ENCODE measurements at places on chromosomes 2 and 18. TPM values are rescaled to one million over a fixed set of nuclear protein-coding genes. Genes with fewer than 3 reads are reported as not detected.

DNA sequence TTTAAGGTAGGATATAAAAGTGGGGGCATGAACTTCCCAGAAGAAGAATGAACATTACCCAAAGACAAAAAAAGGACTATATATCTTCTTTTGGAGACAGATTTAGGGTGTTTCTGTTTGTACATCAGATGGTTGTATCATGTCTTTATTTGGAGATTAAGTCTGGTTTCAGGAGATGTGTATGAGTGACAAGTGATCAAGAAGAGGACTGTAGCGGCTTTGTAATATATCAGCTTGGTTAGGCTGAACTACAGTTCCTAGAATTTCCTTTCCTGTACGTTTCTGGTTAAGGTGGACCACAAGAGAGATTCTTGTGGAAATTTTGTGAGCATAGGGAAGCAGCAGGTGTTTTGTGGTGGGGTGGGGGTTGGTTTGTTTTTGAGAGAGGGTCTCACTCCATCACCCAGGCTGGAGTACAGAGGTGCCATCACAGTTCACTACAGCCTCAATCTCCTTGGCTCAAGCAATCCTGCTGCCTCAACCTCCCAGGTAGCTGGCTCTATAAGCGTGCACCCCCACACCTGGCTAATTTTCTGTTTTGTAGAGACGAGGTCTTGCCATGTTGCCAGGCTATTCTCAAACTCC is 287.1 kb upstream of the MGAT5 start:
- no peak for DNase-seq
- H3K36me3 ChIP-seq: no peaks in the 10 kb centered on the region
- no peak overlapping the region for H3K4me3 ChIP-seq
- H3K27ac ChIP-seq: no peak overlapping the region
- no peaks in the 10 kb centered on the region for H3K4me1 ChIP-seq
- H3K27me3 ChIP-seq: no peaks in the 10 kb centered on the region

- no peak overlapping the region for H3K4me3 ChIP-seq
- no peaks in the 10 kb centered on the region for H3K4me1 ChIP-seq
- no peaks in the 10 kb centered on the region for H3K27me3 ChIP-seq
- H3K36me3 ChIP-seq: no peaks in the 10 kb centered on the region
- no peak overlapping the region for H3K27ac ChIP-seq
Observed at GRCh38 chr18:70333757-70334156, 44.9 kb downstream of the SOCS6 start.

Gene EGR4
- not detected for total RNA-seq

- peaks cover 1% of the 10 kb centered on the region for H3K4me1 ChIP-seq
- H3K27me3 ChIP-seq: no peaks in the 10 kb centered on the region
Observed at GRCh38 chr18:45111502-45111848, 430.8 kb downstream of the SETBP1 start.

DNA sequence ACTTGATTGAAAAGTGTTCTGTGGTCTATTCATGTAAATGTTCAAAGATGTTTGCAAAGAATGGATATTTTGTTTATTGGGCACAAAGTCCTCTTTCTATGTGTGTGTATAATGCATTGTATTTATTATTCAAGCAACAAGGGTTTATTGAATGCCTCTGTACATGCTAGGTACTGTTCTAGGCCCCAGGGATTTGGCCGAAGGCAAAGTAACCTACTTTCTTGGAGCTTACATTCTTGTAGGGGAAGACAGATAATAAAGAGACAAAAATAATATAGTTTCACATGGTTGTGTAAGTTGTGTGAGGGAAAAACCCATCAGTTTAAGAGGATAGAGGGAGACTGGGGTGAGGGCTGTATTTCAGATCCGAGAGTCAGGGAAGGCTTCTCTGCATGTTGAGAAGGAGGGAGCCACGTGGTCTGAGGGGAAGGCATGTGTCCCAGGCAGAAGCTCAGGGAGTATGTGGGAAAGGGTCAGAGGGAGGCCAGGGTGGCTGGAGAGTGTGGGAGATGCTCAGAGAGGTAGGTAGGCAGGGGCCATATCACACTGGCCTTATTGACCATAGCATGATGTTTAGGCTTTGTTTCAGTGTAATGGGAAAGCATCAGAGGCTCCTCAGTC is 40.4 kb upstream of the GPR155 start:
- H3K27ac ChIP-seq: no peak overlapping the region
- H3K4me3 ChIP-seq: no peak overlapping the region
- H3K36me3 ChIP-seq: no peaks in the 10 kb centered on the region
- no peaks in the 10 kb centered on the region for H3K4me1 ChIP-seq
- H3K27me3 ChIP-seq: no peaks in the 10 kb centered on the region

GRCh38 chr2:12816379-12817306 is 99.9 kb downstream of the TRIB2 start:
- DNase-seq: no peak
- no peak overlapping the region for H3K4me3 ChIP-seq
- H3K27me3 ChIP-seq: no peaks in the 10 kb centered on the region
- H3K36me3 ChIP-seq: no peaks in the 10 kb centered on the region
- H3K4me1 ChIP-seq: peaks cover 5% of the 10 kb centered on the region

GRCh38 chr18:56248610-56249235 is 389.7 kb downstream of the TXNL1 start:
- no peak for DNase-seq
- no peaks in the 10 kb centered on the region for H3K4me1 ChIP-seq
- no peak overlapping the region for H3K4me3 ChIP-seq
- H3K27me3 ChIP-seq: no peaks in the 10 kb centered on the region

GRCh38 chr2:29372185-29372584 is 257.0 kb downstream of the CLIP4 start:
- no peak for DNase-seq
- H3K27ac ChIP-seq: no peak overlapping the region
- no peaks in the 10 kb centered on the region for H3K27me3 ChIP-seq
- H3K4me3 ChIP-seq: no peak overlapping the region
- H3K4me1 ChIP-seq: no peaks in the 10 kb centered on the region
- H3K36me3 ChIP-seq: no peaks in the 10 kb centered on the region

- H3K27me3 ChIP-seq: no peaks in the 10 kb centered on the region
- no peak overlapping the region for H3K4me3 ChIP-seq
- no peaks in the 10 kb centered on the region for H3K36me3 ChIP-seq
Observed at GRCh38 chr2:136538489-136538888, 226.9 kb upstream of the THSD7B start.

- H3K27me3 ChIP-seq: no peaks in the 10 kb centered on the region
- no peak for DNase-seq
- peaks cover 4% of the 10 kb centered on the region for H3K4me1 ChIP-seq
- no peak overlapping the region for H3K4me3 ChIP-seq
- no peak overlapping the region for H3K27ac ChIP-seq
- no peaks in the 10 kb centered on the region for H3K36me3 ChIP-seq
Observed at GRCh38 chr18:9520666-9521065, 45.4 kb downstream of the RALBP1 start.

DNA sequence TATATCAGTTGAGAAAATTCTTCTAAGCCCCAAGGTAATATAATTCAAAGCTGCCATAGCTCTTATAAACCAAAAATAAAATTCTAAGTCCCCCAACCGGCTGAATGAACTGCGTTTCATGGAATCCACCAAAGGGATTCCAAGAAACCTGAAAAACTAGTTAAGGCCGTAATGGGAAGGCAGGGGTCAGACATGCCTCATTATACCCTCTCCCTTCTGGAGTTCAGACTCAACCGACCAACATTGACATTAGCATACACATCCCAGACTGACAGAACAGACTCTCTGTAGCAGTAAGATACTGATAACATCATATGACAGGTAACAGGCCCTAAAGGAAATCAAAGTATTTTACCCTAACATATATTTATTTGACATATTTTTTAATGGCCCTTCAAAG is 31.4 kb upstream of the PHLPP1 start:
- H3K36me3 ChIP-seq: no peaks in the 10 kb centered on the region
- no peak overlapping the region for H3K27ac ChIP-seq
- no peaks in the 10 kb centered on the region for H3K4me1 ChIP-seq
- no peaks in the 10 kb centered on the region for H3K27me3 ChIP-seq
- no peak overlapping the region for H3K4me3 ChIP-seq

DNA sequence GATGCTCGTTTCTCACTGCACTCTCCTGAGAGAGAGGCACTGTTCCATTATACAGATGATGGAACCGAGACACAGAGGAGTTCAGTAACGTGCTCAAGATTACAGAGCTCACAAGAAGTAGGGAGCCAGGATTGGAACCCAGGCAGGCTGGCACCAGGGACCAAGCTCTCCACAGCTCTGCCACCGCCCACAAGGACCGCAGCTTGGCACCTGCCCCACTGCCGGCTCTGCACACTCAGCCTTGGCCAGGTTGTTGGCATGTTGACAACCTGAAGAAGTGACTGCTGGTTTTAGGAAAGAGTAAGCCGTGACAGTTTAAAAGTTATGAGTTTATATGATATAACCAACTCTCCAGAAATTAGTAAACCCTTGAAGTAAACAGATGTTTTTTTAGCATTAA is 48.0 kb upstream of the ITM2C start:
- no peaks in the 10 kb centered on the region for H3K27me3 ChIP-seq
- H3K36me3 ChIP-seq: no peaks in the 10 kb centered on the region
- no peak overlapping the region for H3K4me3 ChIP-seq

GRCh38 chr18:9696701-9697100 is 11.4 kb upstream of the RAB31 start:
- H3K4me3 ChIP-seq: no peak overlapping the region
- H3K27ac ChIP-seq: no peak overlapping the region
- peaks cover 11% of the 10 kb centered on the region for H3K4me1 ChIP-seq
- DNase-seq: no peak
- no peaks in the 10 kb centered on the region for H3K36me3 ChIP-seq
